ENCODE measurements at places on chromosomes 4 and X.

DNA sequence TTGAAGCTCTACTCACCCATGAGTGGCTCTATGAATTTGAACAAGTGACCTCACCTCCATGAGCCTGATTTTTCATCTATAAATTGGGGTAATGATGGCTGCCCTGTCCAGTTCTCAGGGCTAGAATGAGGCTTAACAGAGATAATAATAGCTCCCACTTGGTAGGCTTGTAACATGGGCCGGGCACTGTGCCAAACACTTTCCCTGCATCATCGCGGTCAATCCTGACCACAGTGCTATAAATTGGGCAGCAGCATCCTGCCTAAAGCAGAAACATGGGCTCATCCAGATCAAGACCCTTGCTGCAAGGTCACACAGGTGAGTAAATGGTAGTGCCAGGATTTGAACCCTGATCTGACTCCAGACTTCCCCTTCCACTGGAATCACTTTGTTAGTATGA, 12.8 kb downstream of the APLN start:
- DNase-seq, result no peak

GRCh38 chrX:49610718-49611310, 12.0 kb downstream of the GAGE1 start:
- DNase-seq, result no peak

DNA sequence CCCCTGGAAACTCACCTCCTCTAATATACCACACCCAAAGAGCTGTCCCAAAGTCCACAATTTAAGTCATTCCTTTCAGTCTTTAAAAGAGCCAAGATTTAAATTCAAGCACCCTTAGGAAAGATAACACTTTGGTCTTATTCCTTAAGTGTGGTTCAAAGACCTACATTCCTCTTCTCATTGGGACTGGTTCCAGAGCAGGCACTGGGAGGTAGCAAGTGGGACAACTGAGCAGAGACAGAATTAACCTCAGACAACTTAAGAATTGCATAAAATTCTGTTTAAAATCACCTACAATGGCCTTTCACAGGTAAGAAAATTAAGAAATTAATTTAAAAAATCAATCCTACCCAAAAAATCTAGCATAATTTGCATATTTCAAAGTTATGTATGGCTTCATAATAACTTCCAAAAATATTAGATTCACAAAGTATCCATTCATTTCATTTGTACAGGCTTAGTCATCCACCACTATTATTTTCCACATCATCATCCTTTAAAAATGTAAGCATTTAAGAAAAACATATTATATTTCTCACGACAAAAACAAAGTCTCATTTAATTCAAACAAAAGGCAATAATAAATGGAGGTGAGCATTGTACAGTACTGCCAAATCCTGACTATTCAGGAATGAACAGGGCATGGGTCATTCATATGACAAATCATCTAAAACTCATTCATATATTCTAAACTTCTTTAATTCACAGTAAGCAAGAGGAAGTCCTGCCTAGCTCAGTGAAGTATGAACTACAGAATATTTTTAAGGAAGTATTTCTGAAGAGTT, 13.6 kb downstream of the PRSS12 start:
- no peak for DNase-seq

DNA sequence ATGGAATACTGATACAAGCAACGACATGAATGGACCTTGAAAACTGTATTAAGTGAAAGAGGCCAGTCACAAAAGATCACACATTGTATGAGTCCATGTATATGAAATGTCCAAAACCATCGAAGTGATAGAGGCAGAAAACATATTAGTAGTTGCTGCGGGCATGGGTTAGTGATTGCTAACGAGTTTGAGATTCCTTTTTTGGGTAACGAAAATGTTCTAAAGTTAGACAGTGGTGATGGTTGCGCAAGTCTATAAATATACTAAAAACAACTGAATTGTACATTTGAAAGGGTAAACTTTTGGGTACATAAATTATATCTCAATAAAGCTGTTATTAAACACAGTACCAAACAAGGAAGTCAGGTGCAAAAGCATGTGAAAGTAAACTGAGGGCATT, 234.5 kb downstream of the FBXW7 start:
- no peak for DNase-seq

GRCh38 chr4:107578321-107578720, 141.7 kb downstream of the PAPSS1 start:
- DNase-seq, result no peak

- DNase-seq, result no peak
Measured at GRCh38 chrX:2717312-2717711, 26.2 kb downstream of the CD99 start.

- DNase-seq, result no peak
Measured at GRCh38 chrX:136781180-136781797, 557 bp upstream of the ARHGEF6 start.

DNA sequence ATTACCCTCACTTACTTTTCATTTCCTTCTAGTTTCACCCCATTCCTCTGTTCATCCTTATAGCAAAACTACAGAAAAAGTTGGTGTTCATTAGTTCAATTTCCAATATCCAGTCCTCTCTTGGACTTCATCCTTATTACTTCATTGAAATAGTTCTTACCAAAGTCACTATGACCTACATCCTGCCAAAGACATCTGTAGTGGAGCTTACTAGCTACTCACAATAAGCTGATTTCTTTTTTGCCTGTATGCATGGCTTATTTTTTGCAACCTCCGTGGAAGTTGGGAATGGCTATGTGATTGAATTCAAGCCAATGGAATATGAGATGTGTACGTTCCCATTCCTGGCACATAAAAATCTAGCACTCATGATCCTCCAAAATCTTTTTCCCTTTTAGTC, 4.6 kb upstream of the CDKL2 start:
- DNase-seq, result no peak

GRCh38 chr4:181541396-181541795, 701.8 kb upstream of the TENM3 start:
- DNase-seq, result no peak

- DNase-seq, result no peak
Measured at GRCh38 chr4:2800691-2801596, 8.1 kb downstream of the SH3BP2 start.

DNA sequence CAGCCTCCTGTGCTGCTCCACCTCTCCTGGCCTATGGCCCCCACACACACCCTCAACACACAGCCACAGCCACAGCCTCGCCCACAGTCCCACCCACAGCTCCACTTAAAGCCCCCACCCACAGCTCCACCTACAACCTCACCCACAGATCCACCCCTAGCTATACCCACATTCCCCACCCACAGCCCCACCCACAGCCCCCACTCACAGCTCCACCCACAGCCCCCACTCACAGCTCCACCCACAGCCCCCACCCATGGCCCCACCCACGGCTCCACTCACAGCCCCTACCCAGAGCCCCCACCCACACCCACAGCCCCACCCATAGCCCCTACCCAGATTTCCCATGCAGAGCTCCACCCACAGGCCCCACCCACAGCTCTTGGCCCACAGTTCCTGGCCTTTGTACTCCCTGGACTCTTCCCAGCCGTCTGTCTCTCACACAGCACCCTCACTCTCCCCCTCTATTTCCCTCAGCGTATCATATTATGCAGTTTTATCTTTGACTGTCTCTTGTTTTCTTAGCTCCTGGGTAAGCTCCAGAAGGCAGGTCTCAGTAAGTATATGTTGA, 322.5 kb downstream of the EVC2 start:
- no peak for DNase-seq

GRCh38 chrX:41480508-41481260, 33.5 kb downstream of the NYX start:
- no peak for DNase-seq

DNA sequence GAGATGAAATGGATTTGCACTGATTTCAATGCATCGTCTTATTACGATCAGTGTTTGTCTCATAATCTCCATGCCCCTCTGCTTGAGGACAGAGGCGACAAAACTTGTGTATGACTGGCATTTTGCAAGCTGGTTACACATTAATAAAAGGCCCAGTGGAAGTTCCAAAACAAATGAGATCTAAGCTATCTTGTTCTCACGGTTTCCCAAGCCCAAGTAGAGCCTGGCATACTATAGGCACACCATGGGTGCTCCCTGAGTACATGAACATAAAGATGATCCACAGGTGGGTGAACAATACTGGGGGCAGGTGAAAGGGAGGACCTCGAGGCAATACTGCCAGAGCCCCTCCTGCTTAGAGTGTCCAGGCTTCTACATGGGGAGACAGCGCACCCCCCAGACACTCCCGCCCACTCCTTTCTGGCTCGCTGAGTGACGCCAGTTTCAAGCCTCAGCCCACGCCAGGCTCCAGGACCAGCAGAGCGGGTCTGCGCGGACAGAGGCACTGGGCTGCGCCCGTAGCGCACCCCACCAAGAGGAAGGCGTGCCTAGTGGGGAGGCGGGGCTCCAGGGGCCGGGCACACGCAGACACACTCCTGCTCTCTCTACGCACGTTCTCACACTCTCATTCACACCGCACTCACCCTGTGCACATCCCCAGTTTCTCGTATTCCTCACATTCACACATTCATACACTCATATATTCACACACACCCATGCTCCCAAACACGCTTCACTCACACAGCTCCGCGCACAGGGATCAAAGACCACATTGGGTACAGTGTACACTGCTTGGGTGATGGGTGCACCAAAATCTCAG, 8.9 kb upstream of the GSX2 start:
- DNase-seq, result no peak

- no peak for DNase-seq
Measured at GRCh38 chr4:78235800-78236199, 178.7 kb downstream of the FRAS1 start.

DNA sequence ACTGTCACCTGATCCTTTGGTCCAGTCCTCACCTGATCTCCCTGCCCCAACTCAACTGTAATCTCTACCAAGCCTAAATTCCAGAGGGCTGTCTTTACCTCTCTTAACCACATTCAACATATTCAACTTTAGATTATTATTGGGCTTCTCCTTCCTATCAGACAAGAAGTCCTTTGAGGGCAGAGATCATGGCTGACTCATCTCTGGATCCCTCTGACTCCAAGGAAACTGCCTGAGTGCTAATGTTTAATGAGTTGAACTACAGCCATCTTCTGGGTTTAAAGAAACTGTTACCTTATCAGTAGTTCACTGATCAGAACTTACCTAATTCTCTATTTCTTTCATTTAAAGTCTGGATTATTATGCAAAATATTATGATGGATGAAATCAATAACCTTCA, 135.7 kb downstream of the GPC3 start:
- DNase-seq, result no peak

DNA sequence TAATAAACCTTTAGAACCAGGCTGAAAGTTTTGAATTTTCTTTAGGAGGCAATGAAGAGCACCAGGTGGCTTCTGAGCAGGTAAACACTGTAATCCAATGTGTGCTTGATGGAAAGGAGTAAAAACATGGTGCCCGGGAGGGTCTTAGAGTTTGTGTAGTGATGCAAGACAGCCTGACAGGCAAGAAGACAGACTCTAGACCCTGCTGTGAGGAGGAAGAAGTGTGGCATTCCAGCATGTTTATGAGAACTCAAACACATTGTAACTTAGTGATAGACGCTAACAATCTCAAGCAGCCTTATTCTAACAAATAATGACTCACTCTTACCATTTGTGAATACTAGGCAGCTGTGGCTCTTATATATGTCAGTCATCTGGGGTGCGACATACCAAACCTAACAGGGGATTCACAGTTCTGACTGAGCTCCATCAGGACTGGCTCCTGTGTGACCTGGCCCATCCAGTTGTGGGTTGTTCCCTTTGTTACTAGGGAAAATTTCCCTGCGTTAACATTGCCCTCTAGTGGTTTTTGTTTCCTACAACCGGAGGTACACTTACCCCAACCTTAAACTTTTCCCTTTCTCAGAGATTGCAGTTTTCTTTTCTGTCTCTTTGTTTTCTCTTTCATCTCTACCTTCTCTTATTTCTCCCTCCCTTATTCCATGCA, 53.8 kb downstream of the VSIG4 start:
- peak; percentile 4 for DNase-seq

GRCh38 chr4:5906191-5906590, 13.3 kb upstream of the CRMP1 start:
- DNase-seq, result no peak
